ENCODE measurements at places on chromosomes 13 and 19. TPM values are rescaled to one million over a fixed set of nuclear protein-coding genes. Genes with fewer than 3 reads are reported as not detected.

ZNF177 gene
- 12.7 TPM for total RNA-seq

GRCh38 chr13:58855283-58855682 lies 1223.7 kb downstream of the PCDH17 start:
- DNase-seq, result no peak

DNA sequence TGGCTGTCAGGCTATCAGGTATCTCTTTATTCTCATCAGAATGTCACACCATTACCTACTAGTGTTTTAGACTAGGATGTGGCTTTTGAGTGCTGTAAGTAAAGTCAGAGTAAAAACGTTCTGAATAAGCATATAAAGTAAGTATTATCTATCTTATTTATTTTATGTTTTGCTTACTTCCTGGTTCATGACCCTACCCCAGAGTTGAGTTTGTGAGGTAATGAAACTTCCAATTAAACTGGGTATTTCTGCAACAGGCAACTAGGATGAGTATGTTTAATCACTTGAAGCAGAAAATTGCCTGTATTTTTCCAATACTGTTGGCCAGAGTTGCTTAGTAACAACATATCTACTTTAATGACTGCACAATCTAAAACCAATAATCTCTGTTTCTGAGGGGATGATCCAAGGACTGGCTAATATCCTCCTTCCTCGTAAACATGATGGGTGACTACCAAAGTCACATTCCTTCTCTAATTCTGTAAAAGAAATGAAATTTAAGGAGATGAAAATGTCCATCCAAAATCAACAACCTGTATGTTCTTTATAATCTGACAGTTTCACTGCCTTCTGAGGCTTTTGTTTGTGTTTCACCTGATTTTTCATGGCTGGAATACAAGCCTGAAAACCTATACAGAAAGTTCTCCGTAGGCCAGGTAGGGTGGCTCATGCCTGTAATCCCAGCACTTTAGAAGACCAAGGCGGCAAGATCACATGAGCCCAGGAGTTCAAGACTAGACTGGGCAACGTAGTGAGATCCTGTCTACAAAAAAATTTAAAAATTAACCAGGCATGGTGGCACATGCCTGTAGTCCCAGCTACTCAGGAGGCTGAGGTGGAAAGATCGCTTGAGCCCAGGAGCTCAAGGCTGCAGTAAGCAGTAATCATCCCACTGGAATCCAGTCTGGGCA lies 83.1 kb downstream of the ABCC4 start:
- DNase-seq, result no peak

RYR1 gene
- total RNA-seq, result 1.4 TPM

LSR gene
- 132 TPM for total RNA-seq

TUBB4A gene
- 41.7 TPM for total RNA-seq

LSM7 gene
- total RNA-seq, result 139 TPM

GRCh38 chr13:95553581-95554385 lies 1.3 kb downstream of the CLDN10 start:
- DNase-seq, result no peak

ZNF524 gene
- total RNA-seq, result 7.9 TPM

DNA sequence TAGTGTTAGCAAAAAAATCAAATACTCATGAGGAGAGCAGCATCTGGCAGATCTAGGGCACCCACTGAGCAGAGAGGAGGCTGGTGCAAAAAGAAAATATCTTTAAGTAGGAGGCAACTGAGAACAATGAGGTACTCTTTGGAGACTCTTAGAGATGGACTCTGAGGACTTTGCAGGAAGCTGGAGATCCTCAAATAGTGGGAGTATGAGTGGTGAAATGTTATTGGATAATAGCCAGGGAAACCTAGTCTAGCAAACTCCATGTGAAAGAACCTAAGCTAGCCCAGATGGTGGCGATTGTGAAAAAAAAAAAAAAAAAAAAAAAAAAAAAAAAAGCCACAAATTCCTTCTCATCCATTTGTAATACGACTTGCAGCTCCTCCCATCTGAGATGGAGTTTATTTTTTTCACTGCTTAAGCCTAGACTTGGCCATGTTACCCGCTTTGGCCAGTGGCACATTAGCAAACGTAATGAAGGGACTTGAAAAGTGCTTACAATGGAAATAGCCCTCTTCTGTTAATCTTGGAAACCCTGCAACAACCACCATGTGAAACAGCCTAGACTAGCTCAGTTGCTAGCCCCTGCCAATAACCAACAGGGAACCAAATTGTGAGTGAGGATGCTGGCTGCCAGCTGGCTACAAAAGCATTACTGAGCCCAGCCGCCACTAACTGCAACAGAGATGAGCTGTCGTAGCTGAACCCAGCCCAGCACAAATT lies 476.2 kb downstream of the KLF12 start:
- DNase-seq, result no peak

RETN gene
- not detected for total RNA-seq

DNA sequence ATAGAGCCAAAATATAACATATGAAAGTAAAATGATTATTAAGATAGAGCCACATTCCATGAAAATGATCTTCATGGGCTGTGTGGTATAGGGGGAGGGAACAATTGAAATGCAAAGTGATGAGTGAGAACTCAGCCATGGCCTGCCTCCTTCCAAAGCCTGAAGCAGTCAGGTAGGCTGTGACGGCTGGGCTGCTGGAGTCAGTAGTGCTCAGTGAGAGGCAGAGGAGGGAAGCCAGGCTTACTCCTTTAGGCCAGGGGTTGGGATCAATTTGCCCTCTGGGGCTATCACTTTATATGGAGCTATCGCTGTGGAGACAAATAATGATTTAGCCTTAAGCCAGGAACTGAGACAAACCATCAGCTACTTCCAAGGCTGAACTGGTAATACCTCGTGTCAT lies 654.9 kb downstream of the FGF9 start:
- DNase-seq, result no peak

CYP4F2 gene
- total RNA-seq, result not detected

- no peak for DNase-seq
These were observed 92.7 kb downstream of the AKAP11 start for GRCh38 chr13:42364613-42365000.

DNA sequence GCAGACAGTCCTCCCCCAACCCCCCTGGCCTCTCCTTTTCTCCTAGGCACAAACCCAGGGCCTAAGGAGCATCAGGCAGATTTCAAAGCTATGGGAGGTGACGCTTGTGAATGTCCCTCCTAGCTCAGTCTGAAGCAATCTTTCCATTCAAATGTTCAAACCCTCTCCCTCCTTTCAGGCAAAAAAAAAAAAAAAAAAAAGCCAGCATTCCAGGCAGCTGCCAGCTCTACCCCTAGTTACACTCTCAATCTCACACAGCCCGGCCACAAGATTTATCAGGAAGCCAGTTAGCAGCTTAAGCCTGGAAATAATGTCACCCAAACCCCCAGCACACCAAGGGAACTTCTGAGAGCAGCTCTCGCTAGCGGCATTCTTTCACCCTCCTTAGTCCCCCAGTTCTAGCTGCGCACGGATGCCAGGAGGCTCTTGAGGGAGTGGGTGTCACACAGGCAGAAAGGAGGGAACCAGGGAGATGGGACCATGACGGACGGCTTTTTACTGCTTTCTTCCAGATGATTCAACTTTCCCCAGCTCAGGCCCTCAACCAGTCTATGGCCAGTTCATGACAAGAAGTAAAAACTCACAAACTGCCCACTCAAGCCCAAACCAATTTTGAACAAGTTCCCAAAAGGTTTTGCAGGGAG lies 6.3 kb downstream of the SH3GL1 start:
- DNase-seq, result no peak

KCTD4 gene
- not detected for total RNA-seq

GRCh38 chr19:48740164-48740972 lies at the start of gene RASIP1:
Gene RASIP1, minus strand, starts transcription at chr19:48740610. Its CDS starts 328 bp downstream, at chr19:48740282.
- no peak for DNase-seq

DNA sequence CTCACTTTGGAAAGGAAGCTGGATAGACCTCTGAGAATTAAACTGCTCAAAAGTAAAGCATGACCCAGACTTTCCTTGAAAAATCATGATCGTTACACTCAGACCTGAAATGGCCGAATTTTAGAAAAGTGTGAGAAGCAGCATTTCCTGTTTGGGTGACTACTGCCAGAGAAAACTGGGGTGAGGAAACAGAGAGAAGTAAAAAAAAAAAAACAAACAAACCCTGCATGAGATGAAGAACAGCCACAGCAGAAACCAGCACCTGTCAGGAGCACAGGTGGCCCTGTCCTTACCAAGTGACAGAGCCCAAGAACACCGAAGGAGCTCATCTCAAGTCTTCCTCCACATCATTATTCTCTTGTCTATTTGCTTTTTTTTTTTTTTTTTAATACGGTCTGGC lies 12.0 kb upstream of the ADPRHL1 start:
- DNase-seq, result no peak

DNA sequence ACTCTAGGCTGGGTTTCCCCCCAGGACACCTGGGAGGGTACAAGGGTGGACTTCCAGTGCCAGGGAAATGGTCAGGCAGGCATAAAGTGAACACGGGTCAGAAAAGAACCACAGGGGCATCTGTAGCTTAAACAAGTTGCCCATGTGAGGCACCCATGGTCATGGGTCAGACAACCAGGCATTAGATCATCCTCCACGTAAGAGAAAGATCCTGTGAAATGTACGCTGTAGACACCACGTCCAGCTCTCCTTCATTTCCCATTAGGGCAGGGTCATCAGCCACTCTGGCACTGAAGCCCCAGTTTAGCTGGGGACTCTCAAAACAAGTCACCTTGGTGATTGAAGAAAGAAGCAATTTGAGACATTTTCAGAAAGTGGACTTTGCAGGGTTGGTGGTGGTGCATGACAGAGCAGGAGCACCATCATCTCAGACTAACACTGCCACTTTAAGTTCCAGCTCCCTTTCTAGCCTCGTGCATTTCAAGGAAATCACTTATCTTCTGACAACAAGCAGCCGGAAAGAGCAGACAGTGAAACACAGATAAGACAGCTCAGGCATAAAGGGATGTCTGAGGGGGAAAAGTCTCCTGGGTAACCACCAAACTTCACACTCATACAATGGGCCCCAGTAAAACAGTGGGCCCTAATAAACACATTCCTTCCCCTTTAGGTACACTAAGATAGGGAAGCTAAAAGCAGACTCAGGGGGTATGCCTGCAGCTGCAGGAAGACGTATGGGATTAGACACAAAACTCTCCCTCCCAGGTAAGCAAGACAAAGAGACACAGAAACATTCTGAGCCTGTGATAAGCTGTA lies 16.1 kb upstream of the SIGLEC6 start:
- DNase-seq, result no peak

DNA sequence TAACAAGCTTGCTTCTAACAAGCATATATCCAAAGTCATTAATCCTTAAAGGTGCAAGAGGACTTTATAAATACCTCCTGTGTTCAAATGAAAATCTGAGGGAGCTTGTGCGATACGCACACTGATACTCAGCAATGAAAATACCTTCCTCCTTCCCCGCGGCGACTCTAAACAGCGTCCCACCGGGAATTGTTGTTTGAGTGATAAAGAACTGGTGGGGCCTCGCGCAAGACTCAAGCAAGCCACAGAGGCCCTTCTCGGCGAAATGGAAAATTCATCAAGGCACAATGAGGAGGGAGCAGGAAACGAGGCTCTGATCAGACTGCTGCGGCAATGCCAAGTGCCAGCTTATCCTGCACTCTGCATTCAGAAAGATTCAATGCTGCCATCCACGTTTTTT lies 126.7 kb downstream of the ABCC4 start:
- no peak for DNase-seq

ACER1 gene
- not detected for total RNA-seq

DNA sequence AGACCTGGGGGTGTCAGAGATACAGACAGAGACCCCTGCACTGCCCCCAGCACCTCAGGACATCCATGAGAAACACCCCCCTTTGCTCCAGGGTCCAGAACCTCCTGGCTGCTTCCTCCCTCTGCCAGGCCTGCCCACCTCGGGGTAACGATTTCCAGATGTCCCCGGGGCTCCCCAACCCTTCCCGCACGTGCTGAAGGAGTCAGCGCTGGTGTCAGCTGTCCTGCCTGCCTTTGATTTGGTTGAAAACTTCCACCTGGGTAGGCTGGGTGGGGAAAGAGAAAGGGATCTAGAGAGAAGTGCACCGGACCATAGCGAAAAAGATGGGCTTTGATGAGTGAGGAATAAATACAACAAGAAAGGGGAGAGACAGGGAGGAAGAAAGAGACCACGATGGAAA lies 1.5 kb upstream of the CGB7 start:
- DNase-seq, result no peak

- DNase-seq, result no peak
These were observed 8.0 kb downstream of the EPSTI1 start for GRCh38 chr13:42984026-42984425.

DNA sequence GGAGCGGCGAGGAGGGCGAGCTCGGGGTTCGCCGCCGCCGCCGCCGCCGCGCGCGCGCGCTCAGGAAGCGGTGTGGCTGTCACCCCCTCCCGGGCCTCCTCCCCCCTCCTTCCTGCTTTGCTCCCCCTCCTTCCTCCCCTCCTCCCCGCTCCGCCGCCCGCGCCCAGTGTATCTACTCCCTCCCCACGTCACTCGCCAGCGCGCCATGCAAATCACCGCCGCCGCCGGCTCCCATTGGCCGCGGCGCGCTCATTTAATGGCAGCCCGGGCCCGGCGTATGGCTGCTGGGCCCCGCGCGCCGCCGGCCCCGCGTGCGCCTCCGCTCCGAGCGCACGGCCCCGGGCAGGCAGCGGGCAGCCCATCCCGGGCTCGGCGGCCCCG lies 335 bp upstream of the SOX1 start:
- no peak for DNase-seq

CGB8 gene
- total RNA-seq, result not detected

KLHL1 gene
- total RNA-seq, result 0.33 TPM

TEKTIP1 gene
- total RNA-seq, result 3.8 TPM

- DNase-seq, result no peak
These were observed 29.0 kb upstream of the SLITRK6 start for GRCh38 chr13:85828094-85828684.

PRSS57 gene
- not detected for total RNA-seq

UNC13A gene
- 4.0 TPM for total RNA-seq

- DNase-seq, result no peak
These were observed 127.8 kb upstream of the SPATA13 start for GRCh38 chr13:24032674-24033073.

GIPR gene
- total RNA-seq, result 27.2 TPM

CACNA1A gene
- total RNA-seq, result 47.2 TPM

GRCh38 chr19:31255174-31255799 lies 93.9 kb downstream of the TSHZ3 start:
- DNase-seq, result no peak

DNA sequence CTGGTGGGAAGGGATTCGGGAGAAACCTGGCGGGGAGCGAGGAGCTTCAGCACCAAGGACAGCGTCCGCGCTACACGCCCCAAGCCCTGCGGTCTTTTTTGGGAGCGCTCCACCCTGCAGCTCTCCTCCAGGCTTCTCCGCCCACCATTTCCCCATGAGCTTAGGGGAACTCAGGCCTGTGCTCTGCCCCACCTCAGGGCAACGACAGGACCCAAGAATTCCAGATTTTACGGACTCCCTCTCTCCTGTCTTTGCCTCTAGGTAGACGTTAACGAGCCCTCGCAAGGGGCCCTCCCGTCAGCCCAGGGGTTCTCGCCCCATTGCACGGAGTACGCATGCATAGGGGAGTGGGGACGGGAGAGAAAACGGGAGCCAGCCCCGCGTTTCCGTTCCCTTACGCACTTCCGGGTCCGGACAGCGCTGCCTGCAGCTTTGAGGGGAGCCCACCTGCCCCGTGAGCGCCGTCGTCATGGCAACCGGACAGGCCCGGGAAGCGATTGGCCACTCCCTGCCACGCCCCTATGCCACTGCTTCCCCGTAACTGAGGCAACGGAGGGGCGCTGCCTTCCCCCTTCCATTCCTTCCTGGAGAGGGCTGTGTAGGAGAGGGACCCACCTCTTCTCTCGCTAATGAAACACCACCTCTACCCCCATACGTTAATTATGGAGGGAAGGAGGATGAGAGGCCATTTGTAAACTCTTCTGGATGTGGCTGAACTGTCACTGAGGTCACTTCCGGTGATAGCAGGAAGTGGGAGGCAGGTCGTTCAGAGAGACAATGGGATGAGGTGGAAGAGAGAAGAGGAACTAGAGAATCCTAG lies 20.8 kb downstream of the NOVA2 start:
- DNase-seq, result peak; percentile 70

- DNase-seq, result no peak
These were observed 5.1 kb upstream of the ZNF77 start for GRCh38 chr19:2949939-2950285.

Measured in progenitor cell of endocrine pancreas (in vitro differentiated cells).